ENCODE measurements at places on chromosomes 1 and 21.

DNA sequence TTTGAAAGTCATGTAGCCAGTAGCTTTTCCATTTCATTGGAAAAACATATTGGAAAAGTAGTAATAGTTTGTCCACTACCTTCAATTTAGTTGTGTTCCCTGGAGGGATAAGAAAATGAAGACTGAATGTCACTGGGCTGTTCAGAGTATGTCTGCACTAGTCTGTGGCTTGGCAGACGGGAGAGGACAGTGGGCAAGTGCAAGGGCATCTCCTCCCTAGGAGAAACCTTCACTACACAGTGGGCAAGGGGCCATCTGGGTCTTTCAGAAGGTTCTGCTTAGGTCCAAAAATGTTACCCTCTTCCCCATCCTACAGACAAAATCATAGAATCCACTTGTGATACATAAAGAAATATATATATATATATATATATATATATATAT lies 118.1 kb downstream of the C1orf21 start:
- no peak for DNase-seq

DNA sequence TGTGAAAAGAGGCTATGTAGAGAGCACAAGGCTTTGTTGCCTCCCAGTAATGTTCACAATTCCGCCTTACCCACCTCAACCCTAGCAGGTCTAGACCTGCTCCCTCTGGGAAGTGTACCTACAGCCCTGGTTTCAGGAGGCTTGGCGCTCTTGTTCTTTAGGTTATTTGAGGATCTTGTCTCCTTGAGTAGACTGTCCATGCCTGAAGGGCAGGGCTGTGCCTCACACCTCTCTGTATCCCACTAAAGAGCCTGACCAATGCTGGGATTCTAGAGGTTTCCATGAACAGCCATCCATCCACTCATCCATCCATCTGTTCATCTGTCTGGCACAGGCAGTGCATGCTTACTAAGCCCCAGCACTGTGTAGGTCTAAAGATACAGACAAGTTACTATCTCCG lies 1.0 kb downstream of the RAB7B start:
- no peak for DNase-seq

DNA sequence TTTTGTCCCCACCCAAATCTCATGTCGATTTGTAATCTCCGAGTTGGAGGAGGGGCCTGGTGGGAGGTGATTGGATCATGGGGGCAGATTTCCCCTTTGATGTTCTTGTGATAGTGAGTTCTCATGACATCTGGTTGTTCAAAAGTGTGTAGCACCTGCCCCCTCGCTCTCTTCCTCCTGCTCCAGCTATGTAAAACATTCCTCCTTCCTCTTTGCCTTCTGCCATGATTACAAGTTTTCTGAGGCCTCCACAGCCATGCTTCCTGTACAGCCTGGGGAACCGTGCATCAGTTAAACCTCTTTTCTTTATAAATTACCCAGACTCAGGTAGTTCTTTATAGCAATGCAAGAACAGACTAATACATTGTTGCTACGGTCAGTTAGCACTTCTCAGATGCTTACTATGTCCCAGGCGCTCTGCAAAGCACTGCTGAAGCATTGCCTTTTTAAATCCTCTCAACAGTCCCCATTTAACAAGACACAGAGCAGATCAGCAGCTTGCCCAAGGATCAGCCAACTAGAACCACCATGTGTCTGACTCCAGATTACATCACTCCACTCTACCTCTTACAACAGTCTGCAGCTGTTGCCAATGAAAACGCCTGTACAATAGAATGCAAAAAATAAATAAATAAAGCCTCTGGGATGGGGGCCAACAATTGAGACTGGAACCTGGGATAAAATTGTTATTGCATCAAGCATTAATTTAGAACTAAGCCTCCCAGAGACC lies 52.4 kb upstream of the USP1 start:
- no peak for DNase-seq

DNA sequence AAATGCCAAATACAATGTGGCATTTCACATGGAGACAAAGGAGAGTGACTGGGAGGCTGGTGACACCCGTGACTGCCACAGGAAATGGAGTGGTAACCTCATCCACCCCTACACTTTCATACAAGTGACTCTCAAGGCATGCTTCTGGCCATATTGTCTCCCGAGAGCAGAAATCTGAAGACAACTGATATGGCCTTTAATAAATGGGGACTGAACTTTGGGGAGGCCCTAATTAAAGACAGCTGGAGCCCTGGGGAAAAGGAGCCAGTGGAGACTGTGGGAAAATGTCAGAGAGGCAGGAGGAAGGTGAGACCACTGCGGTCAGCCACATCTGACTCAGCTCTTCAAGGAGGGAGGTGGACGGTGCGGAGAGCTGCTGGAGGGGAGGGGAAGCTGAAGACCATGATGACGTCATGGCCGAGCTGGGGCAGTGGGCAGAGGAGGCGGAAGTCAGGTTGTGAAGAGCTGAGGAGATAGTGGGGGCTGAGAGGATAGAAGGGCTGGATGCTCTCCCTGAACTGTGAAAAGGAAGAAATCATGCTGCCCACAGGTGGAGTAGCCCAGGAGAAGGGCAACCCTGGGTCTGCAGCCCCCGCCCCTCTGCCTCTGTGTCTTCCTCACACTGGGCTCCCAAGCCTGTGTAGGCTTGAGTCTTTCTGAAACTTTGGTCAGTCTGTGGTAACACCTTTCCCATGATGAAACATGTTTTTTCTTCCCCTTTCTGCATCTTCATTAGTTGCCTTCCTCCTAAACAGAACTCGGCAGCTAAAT lies 14.0 kb upstream of the NCF2 start:
- no peak for DNase-seq

DNA sequence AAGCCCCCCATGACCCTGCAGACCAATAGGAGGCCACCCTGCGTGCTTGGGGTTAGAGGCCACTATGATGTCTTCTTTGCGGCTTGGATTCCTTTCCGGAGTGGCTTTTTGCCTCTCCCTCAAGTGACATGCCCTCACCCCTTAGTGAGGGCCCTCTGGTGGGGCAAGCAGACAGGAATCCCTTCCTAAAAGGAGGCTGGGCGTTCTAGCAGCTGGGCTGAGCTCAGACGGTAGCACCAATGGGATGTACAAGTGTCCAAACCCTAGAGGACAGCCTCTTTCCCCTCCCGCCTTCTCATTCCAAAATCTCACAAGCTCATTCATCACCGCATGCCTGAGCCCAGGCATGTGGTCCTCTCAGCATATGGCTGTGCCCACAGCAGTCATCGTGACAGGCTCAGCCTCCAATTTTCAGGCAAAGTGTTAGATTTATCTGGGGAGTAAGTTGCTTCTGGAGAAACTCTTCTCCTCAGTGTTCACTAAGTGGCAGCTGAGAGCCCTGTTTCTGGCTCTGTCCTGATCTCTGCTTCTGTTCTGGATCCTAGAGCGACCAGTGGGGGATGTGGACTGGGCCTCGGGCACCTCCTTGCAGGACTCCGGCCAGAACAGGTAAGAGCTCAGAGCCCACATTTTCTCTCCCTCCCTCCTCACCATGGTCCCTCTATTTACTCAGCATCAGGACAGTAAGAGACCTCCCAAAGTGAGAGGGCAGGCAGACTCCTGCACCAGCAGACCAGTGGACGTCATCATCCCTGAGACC lies 4.8 kb downstream of the KIAA1614 start:
- no peak for DNase-seq

DNA sequence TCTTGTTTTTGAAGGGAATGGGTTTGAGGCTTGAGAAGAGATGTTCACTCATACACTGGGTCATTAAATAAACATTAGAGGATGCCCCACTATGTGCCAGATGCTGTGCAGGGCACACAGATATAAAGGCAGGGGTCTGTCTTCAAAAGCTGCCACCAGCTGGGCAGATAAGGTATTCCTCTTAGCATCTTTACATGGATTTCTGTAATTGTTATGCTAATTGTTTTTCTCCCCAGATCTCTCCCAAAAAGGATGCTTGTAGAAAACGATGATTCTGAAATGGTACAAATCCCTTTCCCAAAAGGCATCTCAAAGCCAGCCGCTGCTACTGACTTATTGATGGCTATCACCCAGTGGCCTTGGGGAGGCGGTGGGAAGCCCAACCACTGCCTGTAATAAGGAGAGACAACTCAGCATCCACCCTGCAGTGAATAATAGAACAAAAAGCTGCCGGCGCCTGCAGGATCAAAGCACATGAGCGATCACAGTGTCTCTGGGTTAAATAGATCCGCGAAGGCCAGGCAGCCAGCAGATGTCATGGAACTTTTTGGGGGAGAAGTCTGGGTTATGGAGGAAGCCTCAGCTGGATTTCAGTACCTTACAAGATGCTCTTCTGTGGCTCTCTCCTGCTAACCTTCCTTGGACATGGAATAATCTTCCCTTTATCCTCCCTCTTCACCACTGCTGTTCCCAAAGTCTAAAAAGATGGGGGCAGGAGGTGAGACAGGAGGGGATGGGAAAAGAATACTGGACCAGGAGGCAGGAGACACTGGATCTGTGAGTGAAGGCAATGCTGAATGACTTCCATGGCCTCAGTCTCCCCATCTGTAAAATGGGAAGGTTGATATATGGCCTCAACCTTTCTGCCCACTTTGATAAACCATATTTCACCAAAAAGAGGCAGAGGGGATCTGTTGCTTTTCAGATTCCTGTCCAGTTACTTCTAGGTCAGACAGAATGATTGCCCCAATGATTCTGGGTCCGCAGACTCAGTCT lies 54.8 kb upstream of the CD34 start:
- no peak for DNase-seq

GRCh38 chr1:187921426-187921825 lies 1092.7 kb downstream of the PLA2G4A start:
- DNase-seq = no peak
